ENCODE measurements at places on chromosomes 5 and 9. TPM values are rescaled to one million over a fixed set of nuclear protein-coding genes. Genes with fewer than 3 reads are reported as not detected.

The IRX2 gene
- total RNA-seq: 52.1 TPM

- DNase-seq: no peak
Measured at GRCh38 chr9:72349240-72349639, 15.8 kb downstream of the ZFAND5 start.

DNA sequence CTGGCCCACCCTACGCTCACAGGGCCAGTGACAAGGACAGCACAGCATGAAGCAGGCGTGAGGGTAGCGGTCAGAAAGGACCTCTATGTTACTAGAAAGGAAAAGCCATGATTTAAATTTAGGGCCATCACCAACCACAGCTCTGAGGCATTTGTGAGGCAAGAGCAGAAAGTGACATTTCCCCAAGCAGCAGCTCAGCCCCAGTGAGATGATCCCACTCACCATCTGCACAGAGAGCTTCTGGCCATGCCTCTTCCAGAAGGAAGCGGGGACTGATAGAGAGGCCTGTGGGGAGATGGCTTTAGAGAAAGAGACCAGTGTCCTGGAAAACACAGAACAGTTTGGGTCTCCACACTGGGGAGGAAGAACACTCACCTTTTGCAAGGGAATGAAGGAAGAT, 413.9 kb downstream of the SPOCK1 start:
- DNase-seq: no peak

GRCh38 chr5:166032601-166033000, 2258.8 kb upstream of the WWC1 start:
- no peak for DNase-seq

GRCh38 chr9:117084221-117084620, 330.6 kb downstream of the ASTN2 start:
- no peak for DNase-seq

- no peak for DNase-seq
Measured at GRCh38 chr9:130173666-130173983, 1.4 kb downstream of the NCS1 start.
